ENCODE measurements at places on chromosomes 4 and X.

- no peak for DNase-seq
Observed at GRCh38 chr4:123898946-123899666, 502.5 kb downstream of the SPRY1 start.

DNA sequence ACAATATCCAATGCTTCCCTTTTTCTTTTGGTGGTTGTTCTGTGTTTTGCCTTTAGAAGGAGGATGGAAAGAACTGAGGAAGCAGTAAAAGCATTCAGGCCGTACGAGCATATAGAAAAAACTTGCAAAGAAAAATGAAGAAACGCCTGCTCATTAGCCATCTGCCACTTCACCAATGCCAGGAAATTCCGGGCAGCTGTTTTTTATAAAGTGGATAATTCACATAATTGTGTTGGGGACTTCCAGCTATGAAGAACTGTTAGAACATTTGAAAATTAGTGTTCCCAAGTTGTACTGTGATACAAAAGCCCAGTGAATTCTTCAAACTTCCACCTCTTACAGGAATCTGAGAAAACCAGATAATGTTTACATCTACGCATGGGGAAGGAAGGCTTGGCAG lies 11.7 kb downstream of the RELL1 start:
- DNase-seq = no peak

DNA sequence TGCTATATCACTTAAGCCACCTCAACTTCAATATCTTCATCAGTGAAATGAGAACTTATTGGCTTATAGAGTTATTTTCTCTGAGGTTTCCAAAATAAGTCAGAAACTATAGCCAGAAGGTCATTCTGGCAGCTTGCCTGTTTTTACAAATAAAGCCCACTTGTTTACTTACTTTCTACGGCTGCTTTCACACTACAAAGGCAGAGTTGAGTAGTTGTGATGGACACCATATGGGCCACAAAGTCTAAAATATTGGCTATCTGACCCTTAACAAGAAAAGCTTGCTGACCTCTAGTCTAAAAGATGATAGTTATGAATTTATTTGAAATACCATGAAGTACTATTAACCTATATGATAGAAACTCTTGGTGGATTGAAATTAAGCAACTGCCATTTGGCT lies 67.3 kb upstream of the ATOH1 start:
- no peak for DNase-seq

DNA sequence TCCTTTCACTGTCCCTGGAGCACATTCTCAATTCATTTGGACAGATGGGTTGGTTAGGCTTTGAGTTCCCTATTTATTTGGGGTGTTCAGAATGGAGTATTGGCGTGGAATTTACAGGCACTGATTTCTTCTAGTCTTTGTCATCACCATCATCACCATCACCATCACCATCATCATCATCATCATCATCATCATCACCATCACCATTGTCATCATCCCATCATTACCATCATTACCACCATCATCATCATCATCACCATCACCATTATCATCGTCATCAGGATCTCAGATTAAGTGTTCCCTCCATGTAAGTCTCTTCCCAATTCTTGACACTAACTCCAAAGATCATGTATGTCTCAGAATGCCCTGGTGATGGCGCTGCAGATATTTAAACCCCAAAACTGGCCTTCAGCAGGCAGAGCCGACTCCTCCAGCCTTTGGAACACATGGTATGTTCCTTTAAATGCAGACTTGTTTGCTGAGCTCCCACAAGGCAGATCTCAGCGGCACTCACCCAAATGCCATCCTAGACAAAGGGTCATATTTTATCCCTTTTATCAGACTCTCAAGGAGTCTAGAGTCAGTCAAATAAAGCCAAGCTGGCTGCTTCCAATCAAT lies 19.8 kb upstream of the FAM9A start:
- DNase-seq = no peak

GRCh38 chrX:38332505-38332904 lies 5.2 kb upstream of the RPGR start:
- DNase-seq = no peak

- DNase-seq = no peak
Observed at GRCh38 chr4:119028296-119028695, 107.3 kb upstream of the MYOZ2 start.
